ENCODE measurements at places on chromosomes 11 and 22.
A peak's percentile ranks its signal among the peaks of the same experiment; 100 is the strongest.

DNA sequence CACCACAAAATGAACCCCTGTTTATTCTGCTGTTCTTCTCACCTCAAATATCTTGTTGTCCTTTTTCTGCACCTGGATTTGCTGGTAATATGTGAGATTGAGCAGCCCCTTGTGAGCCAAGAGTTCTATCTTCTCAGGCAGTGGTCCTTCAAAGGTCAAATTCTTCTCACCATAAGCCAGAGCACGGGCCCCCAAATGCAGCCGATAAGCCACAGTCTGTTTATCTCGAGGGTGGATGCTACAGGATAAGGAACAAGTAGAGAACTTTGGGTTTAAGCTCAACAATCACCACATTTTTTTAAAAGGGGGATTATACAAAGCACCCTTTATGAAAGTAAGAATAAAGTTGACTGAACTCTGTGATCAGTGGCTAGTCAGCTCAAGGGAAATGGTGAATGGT, 15.8 kb downstream of the TBRG1 start:
- DNase-seq: no peak

DNA sequence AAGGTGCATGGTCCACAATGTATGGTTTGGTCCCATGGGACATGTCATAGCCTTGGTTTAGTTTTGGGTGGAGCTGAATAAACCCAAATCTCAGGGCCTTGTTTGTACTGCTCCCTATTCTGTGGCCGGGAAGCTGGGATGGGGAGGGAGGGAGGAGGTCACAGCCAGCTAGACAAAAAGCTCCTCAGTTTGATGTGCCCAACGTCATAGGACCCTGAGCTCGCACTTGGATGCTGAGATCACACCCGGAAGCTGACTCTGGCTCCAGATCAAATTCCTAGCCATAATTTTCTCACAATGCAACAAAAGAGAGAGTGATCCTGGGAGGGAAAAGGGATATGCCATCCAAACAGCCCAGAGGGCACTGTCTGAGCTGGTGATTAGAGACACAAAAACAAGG, 1.5 kb downstream of the HSPB2 start:
- DNase-seq: no peak

- DNase-seq: no peak
These were observed 126.8 kb downstream of the PHF21B start for GRCh38 chr22:44883011-44883421.

GRCh38 chr11:36044636-36045035, 100.8 kb downstream of the LDLRAD3 start:
- no peak for DNase-seq

DNA sequence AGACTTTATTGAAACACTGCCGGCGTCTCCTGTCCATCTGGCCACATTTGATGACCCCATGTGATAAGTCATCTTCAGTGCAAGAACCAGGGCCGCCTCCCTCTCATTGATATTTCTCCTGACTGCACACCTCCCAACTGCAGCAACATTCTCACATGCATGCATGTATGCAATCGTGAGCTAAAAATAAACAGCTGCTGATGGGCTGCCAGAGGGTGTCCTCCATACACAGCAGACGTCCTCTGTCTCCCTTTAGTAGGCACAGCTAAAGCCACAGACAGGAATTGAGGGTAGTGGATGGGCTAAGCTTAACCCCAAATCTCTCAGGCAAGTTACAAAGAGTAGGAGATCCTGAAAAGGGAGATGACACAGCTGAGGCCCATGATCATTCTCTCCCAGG, 106.7 kb upstream of the HSD17B12 start:
- no peak for DNase-seq

GRCh38 chr11:5339771-5340322, 3.5 kb downstream of the OR51B5 start:
- DNase-seq: no peak

- no peak for DNase-seq
These were observed 67.0 kb downstream of the SC5D start for GRCh38 chr11:121359591-121359990.

DNA sequence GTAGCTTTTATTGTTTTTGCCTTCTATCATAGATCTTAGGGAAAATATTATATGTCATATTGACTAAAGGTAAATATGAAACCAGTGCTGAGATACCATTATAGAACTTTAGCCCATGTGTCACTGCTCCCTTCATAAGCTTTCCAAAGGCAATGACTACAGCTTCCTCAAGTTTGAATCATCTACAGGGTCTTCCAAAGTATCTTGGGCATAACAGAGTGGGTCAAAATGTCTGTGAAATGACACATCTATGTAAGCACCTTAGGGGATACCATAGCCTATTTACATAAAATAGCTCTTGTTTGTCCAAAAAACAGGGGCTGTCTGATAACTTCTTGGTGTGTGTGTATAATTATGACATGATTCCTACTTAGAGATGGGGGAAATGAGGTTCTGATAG, 52.5 kb downstream of the RELT start:
- DNase-seq: no peak

DNA sequence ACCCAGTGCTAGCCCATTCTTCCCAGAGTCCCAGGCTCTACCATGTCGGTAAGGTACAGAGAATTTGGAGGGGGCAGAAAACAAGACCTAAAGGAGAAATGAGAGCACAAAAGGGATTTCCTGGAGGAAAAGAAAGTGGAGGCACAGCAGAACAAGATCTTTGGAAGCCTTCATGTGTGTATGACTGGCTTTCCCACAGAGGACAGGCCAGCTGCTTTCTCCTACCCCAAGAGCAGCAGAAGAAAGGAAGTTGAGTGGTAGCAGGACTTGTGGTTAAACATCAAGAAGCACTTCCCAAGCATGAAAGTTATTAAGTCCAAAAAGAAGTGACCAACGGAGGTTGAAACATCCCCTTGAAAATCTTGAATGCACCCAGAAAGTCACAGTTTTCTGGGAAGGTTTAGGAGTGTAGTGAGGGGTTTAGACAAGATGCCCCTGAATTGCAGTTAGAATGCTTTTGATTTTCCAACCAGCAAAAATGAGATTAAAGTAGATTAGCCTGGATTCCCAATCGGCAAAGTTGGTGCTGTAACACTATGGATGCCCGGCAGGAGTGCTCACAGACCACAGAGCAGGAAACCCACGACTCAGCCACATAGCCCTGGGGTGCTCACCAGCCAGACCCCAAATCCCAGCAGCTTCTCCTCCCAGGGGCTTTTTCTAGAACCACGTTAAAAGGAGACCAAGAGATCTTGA, 608 bp downstream of the TMPRSS13 start:
- DNase-seq: no peak

DNA sequence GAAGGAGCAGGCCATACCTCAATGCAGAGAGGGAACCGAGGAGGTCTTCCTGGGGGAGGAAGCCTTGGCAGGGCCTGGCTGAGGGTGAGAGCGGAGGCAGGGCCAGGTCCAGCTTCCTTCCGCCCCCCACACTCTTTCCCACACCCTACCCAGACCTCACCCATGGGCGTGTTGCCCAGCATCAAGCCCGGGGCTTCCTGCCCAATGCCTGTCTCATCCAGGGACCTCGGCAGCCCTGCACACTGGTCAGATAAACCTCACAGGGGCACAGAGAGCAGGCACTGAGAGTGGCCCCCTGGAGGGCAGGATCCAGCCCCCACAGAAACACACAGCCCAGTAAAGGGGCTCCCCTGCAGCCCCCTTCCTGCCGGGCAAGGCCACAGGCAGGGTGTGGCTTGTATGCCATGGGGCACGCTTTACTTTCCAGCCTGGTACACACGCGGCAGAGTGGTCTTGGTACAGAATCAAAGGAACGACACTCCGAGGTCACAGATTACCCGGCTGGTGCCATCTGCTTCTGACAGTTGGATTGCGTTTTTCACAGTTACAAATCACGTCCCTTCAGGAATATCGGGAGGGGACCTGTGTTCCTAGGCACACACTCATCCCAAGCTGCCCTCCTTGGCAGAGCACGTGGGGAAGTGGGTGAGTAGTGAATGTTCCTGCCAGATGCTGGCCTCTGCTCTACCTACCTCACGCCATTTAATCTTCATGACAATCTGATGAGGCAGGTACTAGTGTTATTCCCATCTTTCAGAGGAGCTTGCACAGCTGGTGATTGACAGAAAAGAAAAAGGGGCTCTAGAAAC, 20.0 kb upstream of the CD5 start:
- DNase-seq: no peak

DNA sequence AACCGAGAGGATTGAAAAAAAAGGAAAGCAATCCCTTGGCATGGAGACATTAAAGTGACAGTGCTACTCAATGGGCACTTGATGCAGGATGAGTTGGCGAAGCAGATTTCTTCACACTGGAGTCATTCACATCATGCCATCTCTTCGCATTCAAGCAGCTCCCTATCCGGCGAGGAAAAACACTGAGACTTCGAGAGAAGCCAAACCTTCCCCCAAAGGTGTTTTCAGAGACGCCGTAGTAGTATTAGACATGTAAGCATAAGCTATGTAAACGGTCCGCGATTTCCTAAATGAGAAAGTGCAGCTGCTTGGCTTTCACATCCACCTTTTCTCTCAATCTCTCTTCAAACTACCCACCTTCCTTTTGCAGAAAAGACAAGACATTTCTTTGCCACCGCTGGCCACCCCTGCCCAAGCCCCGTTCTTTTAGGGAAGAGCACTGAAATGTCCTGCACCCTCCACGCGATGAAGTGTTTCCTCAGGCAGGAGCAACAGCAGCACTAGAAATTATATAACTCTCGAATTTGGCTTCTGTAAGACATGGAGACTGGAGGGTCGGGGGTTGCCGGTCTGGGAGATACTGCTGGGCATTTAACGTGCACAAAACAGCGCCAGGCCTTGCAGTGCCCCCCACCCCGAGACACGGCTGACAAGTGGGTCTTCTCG, at the start of gene DLG2:
DLG2 (minus strand) TSS at position 13 of the 666 bp plus-strand sequence.
- no peak for DNase-seq

GRCh38 chr11:31823644-31824331, 12.7 kb upstream of the PAX6 start:
- no peak for DNase-seq

- no peak for DNase-seq
These were observed 72.3 kb upstream of the GNAZ start for GRCh38 chr22:22997988-22998387.

DNA sequence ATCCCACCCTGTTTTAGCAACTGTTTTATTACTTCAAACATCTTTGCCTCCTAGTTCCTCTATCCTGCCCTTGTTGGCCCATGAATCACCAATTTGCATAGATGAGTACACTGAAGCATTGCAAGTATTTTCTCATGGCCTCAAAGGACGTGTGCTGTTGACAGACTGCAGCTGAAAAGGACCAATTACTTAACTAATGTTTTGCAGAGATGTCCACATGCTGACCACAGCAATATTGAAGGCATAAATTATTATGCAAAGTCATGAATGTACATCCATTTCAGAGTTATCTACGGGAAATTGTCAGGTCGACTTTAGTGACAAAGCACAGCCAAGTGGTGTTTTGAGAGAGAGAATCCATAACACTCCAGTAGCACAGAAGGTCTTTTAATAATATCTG, 64.8 kb downstream of the CADM1 start:
- DNase-seq: no peak

- no peak for DNase-seq
These were observed 53.1 kb downstream of the THAP12 start for GRCh38 chr11:76327756-76328388.

DNA sequence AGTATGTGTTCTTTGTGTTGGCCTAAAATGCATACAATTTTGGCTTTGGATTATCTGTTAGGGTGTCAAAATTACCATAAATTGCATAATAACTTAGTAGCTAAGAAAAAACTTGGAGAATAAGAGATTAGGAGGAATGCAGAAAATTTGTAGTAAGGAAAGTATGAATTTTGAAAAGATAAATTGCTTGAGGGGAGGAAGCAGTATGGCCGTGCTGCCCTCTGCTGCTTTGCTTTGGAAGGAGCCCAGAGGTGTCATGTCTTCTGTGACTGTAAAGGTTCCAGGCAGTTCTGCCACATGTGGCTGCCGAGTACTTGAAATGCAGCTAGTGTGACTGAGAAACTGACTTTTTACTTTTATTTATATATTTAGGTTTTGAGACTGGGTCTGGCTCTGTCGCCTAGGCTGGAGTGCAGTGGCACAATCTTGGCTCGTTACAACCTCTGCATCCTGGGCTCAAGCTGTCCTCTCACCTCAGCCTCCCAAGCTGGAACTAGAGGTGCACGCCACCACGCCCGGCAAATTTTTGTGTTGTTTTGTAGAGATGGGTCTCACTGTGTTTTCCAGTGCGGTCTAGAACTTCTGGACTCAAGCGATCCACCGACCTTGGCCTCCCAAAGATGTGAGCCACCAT, 1.8 kb downstream of the ADSL start:
- peak; percentile 64 for DNase-seq
